GM06990 (cell line): ENCODE measurements at places on chromosomes 6 and 20.

DNA sequence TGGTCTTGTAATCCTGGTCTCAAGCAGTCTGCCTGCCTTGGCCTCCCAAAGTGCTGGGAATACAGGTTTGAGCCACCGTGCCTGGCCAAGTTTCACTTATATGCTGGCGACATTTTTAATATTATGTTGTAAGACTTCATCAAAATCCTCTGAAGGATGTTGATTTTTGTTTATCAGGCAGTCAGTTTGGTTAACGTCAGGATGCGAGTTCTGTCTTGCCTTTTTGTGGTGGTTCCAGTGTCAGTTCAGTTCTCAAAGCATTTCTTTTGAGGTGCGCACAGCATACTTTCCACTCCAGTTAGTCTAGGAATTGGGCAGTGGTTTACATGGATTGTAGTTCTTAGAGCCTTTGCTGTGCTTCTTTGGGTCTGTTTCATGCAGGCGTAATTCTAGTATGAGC is 24.9 kb downstream of the SCAF8 start:
- no peak for DNase-seq

- peak; percentile 72 for DNase-seq
Measured at GRCh38 chr20:57680131-57680716, 29.6 kb downstream of the PMEPA1 start.

DNA sequence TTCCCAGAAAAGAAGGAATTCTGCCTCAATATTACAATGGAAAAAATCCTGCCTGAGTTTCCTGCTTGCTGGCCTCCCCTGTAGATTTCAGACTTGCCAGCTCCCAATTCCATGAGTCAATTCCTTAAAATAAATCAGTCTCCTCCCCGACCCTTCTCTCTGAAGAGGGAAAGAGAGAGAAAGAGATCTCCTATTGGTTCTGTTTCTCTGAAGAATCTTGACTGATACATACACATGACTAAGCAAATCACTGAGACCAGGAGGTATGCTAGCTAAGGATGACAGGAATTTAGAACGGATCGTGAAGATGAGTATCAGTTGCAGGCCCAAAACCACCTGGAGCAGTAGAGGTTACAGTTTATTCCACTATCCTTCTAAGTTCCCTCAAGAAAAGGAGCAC is 11.3 kb upstream of the RBM24 start:
- DNase-seq = no peak

GRCh38 chr6:53593001-53593488 is 48.1 kb upstream of the GCLC start:
- DNase-seq = no peak

- DNase-seq = no peak
Measured at GRCh38 chr20:48169650-48170225, 384.5 kb upstream of the SULF2 start.

GRCh38 chr20:47030271-47030810 is 135.7 kb downstream of the EYA2 start:
- no peak for DNase-seq

- no peak for DNase-seq
Measured at GRCh38 chr6:150967910-150968309, 102.4 kb downstream of the MTHFD1L start.

- DNase-seq = no peak
Measured at GRCh38 chr6:23435126-23435525, 690.9 kb upstream of the NRSN1 start.

DNA sequence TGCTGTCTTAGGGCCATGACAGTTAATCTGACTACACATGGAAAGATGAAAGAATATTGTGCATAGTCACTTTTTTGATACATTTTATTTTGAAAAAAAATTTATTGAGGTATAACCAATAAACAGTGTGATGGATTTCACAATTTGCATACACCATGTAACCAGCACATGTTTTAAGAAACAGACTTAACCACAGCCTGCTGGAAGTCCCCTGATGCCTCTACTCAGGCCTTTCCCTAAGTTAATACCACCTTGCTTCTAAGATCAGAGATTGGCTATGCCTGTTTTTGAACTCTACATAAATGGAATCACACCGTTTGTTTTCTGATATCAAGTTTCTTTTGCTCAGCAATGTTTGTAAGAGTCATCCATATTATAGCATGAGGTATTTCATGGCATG is 136.3 kb downstream of the CFAP61 start:
- DNase-seq = no peak

- no peak for DNase-seq
Measured at GRCh38 chr6:43970913-43971775, 156.1 kb downstream of the MRPL14 start.

DNA sequence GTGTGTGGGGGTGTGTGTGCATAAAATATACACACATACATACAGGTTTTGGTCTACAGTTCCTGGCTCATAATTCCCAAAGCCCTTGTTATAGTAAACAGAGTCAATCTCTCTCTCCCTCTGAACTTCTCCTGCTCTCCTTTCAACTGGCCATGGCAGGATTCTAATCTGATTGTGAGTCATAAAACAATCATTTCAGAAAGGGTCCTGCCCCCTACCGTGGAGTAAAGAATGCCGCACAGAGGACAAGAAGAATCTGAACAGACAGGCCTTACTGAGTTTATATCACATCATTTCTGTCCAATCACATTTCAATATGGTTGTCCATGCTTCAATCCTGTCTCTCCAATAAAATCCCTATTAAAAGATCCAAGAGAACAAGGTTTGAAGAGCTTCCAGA is 416.9 kb downstream of the FRK start:
- DNase-seq = no peak

GRCh38 chr6:129046526-129046925 is 163.6 kb downstream of the LAMA2 start:
- DNase-seq = no peak
